ENCODE measurements at places on chromosomes 3 and 15. TPM values are rescaled to one million over a fixed set of nuclear protein-coding genes. Genes with fewer than 3 reads are reported as not detected.

VIPR1 gene
- 0.89 TPM for total RNA-seq

SLC28A1 gene
- 0.83 TPM for total RNA-seq

GPR156 gene
- 0.11 TPM for total RNA-seq

PLA2G4D gene
- total RNA-seq, result not detected

TMC3 gene
- total RNA-seq, result not detected

DNA sequence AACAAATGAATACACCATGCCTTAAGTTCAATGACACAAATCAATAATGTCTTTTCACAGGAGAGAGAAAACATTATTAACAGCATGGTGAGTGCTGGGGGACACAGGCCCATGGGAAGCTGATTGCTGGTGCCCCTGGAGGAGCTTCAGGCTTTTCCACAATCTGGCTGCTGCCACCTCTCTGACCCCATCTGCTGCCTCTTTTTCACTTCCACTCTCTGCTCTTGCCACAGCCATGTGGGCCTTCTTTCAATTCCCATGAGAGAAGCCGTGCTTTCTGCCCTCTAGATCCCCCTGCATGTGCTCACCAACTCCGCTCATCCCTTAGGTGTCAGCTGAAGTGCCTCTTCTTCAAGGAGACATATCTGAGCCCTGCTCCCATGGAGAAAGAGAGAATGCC lies 21.0 kb upstream of the CTXND1 start:
- no peak for DNase-seq

- no peak for DNase-seq
Measured at GRCh38 chr3:66800941-66801545, 197.1 kb upstream of the KBTBD8 start.

- DNase-seq, result no peak
Measured at GRCh38 chr3:9782770-9783169, 9.5 kb downstream of the TADA3 start.

DNA sequence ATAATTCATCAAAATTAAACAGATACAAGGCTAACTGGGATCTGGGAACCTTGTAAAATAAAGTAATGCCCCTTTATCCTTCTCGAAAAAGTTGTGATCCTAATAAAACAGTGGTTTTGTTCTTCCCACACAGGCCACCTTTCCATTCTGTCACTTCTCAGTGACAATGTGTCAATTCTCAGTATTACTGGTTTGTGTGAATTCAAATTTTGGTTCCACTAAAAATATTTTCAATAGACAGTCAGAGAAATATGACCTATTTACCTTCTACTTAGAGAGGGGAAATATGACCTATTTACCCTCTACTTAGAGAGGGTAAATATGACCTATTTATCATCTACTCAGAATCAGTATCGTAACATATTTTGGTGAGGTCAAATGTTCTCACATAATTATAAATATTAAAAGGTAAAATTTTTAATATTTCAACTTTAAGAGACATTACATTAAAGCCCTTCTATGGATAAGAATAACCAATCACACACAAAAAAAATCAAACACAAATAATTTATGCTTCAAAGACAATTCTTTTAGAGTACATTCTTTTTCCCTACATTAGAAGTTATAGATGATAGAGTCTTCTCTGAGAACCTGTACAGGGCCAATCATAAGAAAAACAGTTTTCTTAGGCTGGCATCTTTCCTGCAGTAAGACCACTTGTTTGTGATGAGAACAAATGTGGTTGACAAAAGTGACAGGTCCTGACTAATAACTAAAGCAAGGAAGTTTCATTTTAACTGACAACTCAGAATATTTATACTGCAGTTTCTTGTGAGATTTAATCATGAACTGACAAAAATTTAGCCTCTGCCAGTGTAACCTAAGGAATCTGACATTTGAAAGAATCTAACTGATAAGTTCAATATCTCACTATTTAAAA lies 323.3 kb downstream of the DIPK2A start:
- DNase-seq, result no peak

DNA sequence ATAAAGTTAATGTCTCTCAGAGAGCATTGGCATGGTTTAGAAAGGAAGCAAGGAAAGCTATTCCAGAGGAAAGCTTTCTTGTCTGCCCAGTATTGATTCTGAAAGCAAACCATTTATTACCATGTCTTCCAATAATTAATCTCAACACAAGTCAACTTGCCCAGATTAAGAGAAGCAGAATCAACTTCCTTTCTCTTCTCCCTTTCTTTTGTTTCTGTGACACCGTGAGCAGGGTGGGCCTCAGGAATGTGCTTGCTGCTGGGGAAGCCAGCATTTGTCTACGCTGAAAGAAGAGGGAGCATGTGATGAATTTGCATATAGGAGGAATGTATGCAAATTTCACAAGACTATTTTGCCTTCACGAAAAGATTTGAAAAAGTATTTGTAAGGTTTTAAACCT lies 368.6 kb upstream of the ROPN1 start:
- no peak for DNase-seq

GRCh38 chr15:41819455-41820050 lies 8.3 kb upstream of the JMJD7 start:
- no peak for DNase-seq

GRCh38 chr15:62875626-62876021 lies 166.9 kb upstream of the TPM1 start:
- no peak for DNase-seq

DNA sequence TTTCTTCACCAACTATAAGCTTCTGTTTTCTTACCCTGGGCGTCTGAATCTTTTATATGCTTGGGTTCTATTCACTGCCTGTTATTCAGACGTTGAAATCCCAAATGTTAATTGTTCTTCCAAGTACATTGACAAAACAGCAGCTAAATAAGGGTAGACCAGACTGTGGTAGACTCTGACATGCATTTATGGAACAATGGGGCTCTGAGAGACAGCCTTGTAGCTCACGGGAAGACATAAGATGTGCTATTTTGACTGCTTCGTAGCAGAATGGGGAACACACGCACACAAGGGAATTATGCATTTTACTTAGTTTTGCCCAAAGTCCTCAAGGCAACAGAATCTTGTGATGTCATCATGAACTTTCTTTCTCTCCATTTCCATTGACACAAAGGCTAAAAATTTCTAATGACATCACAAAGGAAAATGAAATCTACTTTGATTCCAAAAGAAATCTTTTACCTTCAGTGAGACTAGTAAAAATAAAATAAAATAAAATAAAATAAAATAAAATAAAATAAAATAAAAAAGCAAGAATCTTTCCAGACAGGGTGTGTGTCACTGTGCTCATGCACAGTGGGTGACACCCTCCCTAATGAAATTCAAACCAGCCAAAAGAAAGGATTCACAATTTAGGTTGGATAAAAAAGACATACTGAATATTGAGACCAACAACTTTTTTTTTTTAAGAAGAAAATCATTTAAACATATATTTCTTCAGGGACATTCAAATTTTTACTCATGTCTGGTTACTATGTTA lies 346.6 kb downstream of the ZBTB20 start:
- no peak for DNase-seq
